Fibroblast of upper back skin (primary cell): ENCODE measurements at places on chromosomes 11 and 22.
A peak's percentile ranks its signal among the peaks of the same experiment; 100 is the strongest.

GRCh38 chr11:64801561-64802369, 1.2 kb downstream of the MAP4K2 start:
- no peak for DNase-seq

GRCh38 chr11:41498726-41499125, 39.3 kb upstream of the LRRC4C start:
- peak; percentile 48 for DNase-seq

DNA sequence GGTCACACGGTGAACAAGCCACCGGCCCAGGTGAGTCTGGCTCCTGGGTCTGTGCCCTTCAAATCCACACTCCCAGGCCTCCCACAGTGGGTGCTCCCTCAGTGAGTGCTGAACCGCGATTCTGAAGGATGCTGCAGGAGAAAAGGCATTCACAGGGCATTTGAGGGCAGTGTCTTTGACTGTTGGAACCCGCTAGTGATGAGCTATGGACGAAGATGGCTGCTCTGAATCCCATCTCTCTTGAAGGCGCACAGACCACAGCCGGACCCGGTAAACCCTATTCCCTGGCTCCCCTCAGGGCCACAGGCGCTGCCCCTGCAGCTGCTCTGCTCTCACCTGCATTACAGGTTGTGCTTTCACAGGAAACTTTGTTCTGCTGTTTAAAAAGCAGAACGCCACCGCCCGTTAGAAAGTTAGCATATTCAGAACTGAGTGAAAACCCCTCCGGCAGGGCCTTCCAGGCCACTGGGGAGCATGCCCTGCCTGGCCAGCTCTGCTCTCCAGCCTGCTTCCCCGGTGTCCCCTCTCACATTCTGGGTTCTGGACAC, 3.2 kb downstream of the LRRC32 start:
- DNase-seq: no peak

DNA sequence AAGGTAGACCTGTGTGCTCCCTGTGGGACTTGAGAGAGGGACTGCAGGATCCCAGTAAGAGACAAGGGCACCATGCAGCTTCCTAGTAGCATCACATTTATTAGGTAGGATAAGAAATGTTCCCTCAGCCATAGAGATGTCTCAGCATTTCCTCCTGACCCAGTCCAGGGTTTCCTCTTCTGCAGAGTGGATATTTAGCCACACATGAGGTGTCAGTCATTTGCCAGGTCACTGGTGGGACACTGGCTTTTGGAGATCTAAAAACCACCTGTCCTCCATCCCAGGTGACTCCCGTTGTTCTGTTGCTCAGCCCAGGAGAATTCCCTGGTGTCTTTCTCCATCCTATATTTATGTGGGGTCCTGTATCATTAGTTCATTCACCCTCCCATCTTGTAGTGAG, 117.5 kb upstream of the NNMT start:
- DNase-seq: no peak

DNA sequence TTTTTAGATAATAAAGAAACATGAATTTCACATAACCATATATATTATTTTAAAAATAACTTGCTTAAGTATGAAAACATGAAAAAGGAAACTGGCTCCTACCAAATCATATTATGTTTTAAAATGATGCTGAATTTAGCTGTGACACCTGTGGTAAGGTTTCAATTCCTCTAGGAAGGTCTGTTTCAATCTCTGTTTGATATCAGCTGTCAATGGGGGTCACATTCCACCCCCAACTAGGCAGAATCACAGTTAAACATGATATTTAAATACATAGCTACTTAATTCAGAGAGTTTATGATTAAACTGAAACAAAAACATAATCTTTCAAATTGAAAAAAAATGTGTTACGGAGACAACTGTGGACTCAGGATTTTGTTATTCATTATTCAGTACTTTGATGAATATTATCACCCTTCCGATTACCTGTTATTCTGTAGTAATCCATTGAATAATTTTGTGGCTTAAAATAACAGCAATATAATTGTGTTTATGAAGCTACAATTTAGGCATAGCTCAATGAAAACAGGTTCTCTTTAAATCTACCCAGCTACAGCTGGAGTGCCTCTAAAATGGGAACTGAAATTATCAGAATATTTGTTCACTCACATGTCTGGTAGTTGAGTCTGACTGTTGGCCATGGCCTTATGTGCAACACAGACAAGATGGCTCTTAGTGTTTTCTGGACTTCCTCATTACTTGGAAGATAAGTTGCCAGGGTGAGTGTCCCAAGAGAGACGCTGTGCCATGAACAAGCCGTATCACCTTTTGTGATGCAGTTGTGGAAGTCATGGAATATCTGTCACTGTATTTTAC, 244.6 kb upstream of the ANO3 start:
- no peak for DNase-seq

- DNase-seq: peak; percentile 49
Measured at GRCh38 chr22:39117585-39118191, 20.6 kb downstream of the APOBEC3H start.

- no peak for DNase-seq
Measured at GRCh38 chr22:44677353-44677840, 24.6 kb upstream of the PRR5 start.

DNA sequence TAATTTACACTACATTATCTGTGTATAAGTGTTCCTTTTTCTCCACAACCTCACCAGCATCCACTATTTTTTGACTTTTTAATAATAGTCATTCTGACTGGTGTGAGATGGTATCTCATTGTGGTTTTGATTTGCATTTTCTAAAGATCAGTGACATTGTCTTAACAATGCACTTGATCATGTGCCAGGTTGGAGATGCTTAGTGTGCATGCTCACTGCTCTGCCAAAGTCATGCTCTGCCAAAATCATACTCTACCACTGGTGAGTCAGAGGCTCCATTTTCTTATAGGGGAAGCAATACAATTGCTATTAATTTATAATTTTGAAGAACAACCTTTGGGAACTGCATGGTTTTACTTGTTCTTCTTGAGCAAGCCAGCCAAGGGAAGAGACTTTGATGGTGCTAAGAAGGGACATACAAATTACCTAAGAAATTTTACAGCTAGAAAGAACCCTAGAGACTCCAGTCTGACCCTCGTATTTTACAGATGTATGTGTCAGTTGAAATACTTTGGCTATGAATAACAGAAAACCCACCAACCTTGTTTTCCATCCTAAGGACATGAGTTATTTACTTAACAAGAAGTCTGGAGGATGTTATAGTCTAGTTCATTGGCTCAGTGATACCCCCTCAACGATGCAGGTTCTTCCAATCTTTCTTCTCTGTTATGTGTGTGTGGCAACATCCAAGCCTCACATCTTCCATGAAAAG, 368.9 kb downstream of the DDX10 start:
- peak; percentile 98 for DNase-seq

DNA sequence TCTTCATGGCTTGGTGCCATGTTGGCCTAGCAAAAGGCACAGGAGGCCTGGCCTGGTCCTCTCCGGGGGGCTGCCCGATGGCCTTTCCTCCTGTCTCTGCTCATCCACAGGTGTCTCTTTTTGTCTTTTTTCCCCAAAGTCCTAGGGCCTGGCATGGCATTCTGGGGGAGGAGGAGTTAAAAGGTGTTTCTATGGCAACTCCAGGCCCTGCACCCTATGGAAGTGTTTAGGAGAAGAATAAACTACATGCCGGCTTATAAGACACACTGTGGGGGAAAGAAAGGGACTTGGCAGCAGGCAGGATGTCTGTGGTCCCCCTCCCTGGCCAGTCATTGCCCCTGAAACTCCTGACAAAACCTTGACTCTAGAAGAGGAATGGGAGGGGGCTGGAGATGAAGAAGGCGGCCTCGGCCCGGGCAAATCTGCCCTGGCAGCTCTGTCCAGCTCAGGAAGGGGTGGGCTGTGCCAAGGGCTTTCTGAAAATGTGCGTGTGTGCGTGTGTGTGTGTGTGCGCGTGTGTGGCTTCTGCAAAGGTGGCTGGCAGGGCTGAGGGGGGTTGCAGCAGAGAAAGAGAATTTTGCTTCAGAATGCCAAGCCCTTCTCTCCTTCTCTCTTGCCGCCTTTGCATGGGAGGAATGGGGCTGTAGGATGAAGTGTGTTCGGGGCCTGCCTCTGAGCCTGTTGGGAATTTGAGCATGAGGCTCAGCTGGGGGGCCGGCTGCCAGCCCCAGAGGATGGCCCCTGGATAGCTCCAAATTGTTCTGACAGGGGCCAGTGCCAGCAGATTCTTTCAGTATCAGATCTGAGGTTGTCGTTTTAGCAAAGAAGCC, 3.2 kb downstream of the TIMP3 start:
- no peak for DNase-seq

DNA sequence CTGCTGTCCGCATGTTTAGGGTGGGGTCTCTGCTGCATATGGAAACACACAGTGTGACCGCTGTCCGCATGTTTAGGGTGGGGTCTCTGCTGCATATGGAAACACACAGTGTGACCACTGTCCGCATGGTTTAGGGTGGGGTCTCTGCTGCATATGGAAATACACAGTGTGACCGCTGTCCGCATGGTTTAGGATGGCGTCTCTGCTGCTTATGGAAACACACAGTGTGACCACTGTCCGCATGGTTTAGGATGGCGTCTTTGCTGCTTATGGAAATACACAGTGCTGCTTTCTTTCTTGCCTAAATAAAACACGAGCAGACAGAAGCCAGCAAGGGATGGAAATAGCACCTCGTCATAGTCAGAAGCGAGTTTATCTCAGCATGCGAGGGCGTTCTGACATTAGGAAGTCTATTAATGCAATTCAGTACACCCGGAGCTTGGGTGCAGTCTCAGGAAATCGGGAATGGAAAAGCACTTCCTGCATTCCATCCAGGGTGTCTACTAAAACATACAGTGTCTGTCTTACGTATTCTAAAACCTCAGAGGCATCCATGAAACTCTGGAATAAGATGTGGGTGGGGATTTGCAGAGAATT, 32.6 kb upstream of the TOLLIP start:
- peak; percentile 16 for DNase-seq

DNA sequence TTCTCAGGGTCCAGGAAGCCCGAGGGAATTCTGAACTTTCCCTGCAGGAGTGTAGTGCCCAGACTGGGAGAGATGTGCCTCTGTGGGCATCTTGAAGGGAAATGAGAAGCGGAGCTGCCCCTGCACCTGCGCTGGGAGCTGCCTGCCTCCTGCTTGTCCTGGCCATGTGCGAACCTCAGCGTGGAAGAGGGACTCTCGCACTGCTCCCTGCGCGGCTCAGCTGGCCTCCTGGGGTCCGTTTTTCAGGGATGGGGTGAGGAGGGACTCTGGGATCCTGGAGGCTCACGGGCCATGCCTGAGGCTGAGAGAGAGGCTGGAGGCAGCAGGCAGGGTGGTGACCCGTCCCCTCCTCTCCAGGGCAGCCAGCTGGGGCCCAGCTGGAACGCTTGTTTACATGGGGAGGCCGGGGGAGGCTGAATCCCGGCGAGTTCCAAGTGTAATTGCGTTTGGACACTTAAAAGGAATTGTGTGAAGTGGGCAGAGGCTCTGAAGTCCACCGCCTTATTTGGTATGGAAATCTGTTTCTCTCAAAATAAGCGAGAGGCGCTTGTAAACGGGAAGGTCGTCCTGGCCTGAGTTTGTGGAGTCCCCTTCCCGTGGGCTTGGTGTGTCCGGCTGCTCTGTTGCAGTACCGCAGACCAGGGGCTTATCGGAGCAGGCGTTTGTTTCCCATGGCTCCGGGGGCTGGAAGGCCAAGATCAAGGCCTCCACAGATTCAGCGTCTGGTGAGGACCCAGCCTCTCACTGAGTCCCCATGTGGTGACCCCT, 1.2 kb upstream of the MRGPRF start:
- no peak for DNase-seq

DNA sequence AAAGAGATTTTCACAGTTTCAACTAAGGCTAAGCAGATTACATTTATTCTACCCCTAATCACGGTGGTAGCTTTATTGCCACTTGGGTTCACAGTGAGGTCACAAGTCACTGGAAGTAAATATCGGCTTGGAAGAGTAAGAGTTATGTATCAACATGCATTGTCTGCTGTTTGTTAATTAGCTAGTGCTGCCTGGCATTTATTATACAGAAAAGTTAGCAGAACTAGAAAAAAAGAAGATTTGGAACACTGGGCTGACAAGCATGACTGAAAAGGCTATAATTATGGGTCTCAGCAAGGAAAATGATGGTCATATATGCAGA, 13.7 kb upstream of the RAB38 start:
- DNase-seq: no peak

DNA sequence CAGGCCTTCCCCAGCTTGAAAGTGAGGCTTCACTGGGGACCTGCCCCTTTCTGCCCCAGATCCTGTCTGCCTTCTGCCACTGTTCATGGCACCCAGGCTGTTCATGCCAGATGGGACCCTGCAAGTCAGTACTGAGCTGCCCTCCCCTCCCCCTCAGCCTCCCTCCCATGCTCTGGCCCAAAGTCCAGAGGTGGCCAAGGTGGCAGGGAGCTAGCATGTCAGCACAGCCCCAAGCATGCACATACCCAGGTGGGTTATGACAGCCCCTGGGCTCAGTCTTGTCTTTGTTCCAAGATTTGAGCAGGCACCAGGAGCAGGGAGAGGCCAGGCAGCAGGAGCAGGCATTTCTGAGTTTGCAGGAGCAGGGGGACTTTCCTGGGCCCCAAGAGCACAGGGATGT, 44.1 kb downstream of the DDIAS start:
- DNase-seq: no peak

DNA sequence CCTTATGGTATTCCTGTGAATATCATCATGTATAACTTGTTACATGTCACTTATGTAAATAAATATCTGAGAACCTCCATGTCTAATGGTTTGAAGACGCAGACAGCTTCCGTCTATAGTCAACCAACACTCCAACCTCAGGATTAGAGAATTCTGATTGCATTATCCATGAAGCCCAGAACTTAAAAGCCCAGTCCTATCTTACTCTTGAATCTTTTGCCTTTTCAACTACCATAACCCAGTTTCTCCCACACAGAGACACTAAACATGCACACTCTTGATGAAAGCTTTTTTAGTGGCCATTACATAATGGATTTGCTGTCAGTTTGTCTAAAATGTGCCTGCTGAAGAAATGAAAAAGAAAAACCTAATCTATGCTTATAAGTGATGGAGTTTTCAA, 1219.2 kb downstream of the LRRC4C start:
- no peak for DNase-seq

DNA sequence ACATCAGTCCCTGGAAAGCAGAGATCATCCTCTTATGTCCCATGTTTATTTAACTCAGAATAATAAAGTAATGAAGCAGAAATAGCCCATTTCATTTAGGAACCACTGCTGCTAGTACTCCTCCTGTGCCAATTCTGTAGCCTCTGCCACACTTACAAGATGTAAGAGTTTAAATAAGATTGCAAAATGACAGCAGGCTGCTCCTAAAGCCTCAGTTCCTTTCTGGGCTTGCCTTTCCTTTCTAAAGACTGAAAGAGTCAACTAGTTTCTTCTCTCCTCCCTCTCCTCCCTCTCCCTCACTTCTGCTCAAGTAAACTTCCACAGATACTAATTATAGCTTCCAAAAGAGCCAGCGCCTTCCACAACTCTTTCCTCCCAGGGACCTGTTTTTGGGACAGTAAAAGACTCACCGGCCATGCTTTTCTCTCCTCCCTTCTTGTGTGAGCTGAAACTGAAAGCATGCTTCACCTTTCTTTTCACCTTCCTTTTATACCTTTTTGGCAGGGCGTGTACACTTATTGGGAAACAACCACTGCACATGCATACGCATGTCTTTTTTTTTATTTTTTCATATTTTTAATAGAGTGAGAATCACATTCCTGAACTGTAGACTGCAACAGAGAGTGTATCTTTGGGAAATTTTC, 26.1 kb upstream of the CARD16 start:
- no peak for DNase-seq

GRCh38 chr11:86559311-86559945, 113.0 kb downstream of the ME3 start:
- peak; percentile 95 for DNase-seq

- no peak for DNase-seq
Measured at GRCh38 chr11:98056945-98057344, 963.8 kb upstream of the CNTN5 start.
